ENCODE measurements at places on chromosomes 6 and 20.

DNA sequence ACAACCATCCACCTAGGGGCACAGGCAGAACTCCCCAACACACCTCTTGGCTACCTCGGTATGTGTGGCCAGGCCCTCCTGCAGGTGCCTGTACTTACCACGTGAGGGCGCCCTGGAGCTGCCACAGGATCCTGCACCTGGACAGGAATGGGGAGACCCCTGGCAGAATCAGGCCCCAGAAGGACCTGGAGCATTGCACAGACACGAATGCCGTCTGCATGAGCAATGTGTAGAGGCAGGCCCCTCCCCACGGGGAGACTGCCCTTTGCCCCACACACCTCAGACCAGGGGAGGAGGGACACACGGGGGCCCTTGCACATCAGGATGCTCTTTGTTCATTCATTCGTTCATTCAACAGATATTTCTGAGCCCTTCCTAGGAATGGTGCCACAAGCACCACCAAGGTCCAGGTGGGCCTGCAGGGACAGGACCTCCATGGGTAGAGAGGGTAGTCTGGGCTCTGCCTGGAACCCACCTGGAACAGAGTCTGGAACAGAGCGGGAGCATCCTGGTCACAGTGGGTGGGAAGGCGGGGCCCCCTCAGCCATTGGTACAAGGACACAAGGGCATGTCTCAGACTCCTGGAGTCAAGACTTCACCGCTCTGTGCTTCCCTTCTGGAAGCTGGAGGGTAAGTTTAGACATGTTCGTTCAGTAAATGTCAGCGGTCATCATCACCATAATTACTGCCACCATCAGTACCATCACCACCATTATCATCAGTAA is 32.3 kb downstream of the YTHDF1 start:
- DNase-seq, result peak; percentile 75

- no peak for DNase-seq
These were observed 598 bp downstream of the FABP7 start for GRCh38 chr6:122780114-122780513.

DNA sequence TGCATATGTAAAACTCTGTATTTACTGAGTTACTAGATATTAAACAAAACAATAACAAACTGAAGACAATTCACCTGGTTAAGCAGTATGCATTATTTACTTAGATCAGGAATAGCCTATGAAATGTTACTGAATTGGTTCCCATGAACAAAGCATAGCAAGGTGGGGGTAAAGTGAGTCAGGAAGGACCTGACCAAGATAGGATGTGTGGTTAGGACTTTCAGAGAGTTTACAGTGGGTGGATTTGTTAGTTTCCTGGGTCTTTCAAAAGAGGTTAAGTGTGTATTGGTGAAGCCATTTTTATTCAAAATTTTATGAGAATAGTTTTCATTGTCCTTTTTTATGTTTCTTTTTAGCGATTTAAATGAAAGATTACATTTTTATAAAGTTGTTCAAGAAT is 32.9 kb downstream of the TBPL1 start:
- DNase-seq, result peak; percentile 10

- DNase-seq, result no peak
These were observed 887.1 kb downstream of the TFAP2A start for GRCh38 chr6:9527679-9528286.

DNA sequence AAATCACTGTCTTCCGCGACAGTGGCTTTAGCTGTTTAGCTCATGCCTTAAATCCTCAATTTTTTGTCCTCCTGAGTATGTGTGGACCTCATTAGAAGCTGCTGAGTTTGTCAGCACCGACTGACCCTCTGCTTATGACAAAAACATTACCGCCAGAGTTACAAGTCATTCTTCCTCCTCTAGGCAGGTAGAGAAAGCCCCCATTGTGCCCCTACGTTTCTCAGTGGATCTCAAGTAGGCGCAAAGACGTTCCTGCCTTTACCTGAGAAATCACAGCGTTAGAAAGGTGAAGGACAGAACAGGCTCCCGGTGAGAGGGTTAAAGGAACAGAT is 227.3 kb upstream of the PDE10A start:
- no peak for DNase-seq

DNA sequence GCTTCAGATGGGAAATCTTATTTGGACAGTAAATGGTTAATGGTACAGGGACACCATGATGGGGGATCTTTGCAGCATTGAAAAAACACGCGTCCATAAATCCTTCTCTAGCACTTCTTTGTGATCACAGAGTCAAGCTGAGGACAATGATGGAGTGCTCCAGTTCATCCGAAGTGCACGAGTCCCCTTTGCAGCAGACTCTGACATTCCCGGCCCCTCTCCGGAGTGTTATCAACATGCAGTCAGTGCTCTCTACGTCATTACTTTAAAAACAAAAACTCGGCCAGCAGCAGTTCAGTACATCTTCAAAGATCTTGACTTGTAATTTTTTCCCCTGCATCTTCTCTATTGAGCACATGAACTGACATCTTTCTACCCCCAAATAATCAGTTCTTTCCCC is 185.5 kb upstream of the AKAP12 start:
- no peak for DNase-seq

DNA sequence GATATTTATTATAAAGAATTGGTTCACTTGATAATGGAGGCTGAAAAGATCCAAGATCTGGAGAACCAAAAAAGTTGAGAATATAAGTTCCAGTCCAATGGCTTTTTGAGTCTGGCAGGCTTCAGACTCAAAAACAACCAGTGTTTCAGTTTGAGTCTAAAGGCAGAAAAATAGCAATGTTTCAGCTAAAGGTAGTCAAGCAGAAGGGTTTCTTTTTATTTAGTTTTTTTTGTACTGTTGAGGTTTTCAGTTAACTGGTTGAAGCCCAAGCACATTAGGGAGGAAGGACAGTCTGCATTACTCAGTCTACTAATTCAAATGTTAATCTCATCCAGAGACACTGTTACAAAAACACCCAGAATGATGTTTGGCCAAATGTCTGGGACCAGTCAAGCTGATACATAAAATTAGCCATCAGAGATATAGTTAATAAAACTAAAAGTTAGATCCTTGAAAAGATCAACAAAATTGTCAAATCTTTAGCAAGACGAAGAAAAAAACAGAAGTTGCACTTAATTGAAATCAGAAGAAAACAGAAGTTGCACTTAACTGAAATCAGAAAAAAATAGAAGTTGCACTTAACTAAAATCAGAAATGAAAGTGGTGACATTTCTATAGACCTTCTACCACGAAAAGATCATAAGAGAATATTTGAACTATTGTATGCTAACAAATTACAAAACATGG is 980.3 kb upstream of the FLRT3 start:
- DNase-seq, result no peak

- no peak for DNase-seq
These were observed 38.0 kb downstream of the FRMD1 start for GRCh38 chr6:168040856-168041496.

DNA sequence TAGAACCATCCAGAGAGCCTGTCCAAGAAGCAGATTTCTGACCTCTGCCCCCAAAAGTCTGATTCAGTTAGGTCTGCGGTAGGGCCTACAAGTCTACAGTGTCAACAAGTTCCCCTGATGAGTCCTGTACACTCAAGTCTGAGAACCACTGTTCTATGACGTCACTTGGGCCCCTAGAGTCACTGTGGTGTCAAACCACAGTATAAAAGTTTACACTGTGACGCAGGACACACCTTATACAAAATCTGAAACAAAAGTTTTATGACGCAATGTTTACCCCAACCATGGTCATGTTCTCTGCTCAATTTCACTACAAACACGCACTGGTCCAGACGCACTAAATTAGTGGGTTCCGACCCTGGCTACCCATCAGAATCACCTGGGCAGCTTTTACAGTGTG is 17.9 kb downstream of the SLA2 start:
- DNase-seq, result peak; percentile 61

DNA sequence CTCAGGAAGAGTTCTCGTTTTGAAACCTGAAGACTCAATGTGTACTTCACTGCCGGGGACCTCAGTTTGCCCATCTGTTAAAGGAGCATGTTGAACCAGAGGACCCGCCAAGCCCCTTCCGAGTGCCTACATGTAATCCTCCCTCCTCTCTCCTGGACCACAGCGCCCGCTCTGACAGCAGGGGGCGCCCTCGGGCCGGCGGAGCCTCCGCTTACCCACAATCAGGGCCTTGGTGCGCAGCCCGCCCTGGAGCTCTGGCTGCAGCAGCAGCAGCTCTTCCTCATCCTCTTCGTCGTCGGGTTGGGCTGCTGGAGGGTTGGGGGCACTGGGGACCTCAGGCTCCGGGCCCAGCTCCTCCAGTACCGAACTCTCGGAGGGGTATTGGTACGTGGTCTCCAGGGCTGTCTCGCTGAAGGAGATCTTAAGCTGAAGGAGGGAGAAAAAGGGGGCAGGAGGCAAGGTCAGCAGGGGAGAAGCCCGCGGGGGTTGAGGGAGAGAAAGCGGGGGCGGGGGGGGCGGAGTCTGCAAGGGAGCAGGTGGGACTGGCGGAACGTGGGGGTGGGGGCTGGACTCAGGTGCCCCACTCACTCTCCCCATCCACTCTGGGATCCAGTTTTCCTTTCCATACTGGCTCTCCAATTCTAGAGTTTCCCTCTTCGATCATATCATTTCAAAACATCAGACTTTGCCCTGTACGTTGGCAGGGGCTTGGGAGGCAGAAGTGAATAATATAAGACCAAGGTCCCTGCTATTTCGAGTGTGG is 6.3 kb upstream of the DHX16 start:
- DNase-seq, result peak; percentile 92

DNA sequence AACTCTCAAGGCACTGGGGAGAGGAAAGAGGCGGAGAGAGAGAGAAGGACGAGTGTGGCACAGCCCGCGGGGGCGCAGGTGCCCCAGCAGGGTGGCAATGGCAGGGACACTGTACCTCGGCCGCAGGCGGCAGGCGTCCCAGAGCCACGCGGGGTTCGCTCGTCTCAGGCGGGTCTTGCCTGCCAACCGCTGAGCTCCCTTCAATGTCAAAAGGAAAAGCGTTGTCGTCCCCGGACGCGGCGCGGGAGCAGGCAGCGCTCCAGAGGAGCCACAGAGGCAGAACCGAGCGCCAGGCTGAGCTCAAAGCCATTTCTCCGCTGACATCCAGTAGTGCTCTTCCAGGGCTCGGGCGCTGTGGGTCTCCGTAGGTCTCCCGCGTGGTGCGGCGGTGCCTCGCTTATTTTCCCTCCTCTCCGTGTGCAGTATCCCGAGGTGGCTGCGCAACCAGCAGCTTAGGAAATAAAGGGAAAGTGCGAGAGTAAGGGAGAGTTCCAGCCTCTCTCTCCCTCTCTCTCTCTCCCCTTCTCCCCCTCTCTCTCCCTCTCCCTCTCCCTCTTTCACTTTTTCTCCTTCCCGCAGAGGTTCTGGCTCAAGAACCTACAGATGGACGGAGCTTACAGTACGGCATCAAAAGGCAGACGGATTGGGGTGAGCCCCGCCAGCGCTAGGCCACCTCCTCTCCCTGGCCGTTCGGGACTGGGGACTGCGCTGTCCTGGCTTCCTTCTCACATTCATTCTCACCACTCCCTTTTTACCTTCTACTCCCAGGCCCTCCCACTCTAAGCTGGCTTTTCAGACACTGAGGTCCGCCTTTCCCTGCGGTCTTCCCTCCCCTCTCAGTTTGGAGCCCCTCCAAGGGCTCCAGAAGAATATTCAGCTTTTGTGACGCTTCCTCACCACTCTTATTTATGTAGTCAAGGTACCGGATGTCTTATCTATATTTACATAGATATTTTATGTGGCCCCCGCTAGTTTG is at the start of gene LAMA4:
Gene LAMA4, minus strand, starts transcription at position 727 of the 976 bp plus-strand sequence. Its CDS starts 417 bp downstream, at position 310.
- DNase-seq, result peak; percentile 32

- no peak for DNase-seq
These were observed 17.4 kb downstream of the SIM1 start for GRCh38 chr6:100447081-100447899.

- DNase-seq, result no peak
These were observed 40.1 kb upstream of the PMEPA1 start for GRCh38 chr20:57749869-57750268.
